WTC11 (cell line): ENCODE measurements at places on chromosomes 11 and 22. TPM values are rescaled to one million over a fixed set of nuclear protein-coding genes. Genes with fewer than 3 reads are reported as not detected.
A peak's percentile ranks its signal among the peaks of the same experiment; 100 is the strongest.

DNA sequence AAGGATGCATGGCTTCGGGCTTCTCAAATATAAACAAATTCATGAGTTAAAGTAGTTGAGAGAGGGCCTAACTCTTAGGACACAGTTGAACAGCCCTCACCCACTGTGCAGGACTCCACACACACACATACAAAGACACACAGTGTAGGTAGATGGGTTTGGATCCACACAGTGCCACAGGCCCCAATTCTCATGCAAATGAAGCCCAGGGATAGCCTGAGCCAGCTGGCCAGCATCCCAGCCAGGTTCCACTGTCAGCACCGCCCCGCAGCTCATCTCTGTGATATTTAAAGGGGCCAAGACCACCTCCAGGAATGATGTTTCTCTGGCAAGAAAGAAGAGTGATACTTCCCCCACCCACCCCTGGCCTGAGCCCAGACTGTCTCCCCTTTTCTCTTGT lies 11.7 kb downstream of the SLC35C1 start:
- DNase-seq, result peak; percentile 67

DNA sequence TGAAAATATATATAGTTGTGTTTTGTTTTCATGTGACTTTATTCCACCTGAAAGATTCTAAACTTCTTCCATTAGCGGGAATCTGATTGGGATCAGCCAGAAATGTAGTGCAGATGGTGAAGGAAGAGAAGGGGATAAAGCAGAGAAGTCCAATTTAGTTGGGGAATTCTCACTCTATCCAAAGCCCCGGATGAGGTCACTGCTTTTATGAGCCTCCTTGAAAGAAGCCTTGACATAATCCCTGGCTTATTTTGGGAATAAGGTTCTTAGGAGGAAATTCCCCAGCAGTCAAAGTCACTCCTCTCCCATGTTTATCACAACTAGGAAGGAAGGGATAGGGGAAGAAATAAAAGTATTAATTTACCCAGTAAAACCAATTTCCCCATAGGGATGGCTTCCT lies 41.1 kb downstream of the OSBP start:
- DNase-seq, result no peak

GRCh38 chr11:60914633-60915247 lies 782 bp downstream of the TMEM109 start:
- no peak for DNase-seq

DNA sequence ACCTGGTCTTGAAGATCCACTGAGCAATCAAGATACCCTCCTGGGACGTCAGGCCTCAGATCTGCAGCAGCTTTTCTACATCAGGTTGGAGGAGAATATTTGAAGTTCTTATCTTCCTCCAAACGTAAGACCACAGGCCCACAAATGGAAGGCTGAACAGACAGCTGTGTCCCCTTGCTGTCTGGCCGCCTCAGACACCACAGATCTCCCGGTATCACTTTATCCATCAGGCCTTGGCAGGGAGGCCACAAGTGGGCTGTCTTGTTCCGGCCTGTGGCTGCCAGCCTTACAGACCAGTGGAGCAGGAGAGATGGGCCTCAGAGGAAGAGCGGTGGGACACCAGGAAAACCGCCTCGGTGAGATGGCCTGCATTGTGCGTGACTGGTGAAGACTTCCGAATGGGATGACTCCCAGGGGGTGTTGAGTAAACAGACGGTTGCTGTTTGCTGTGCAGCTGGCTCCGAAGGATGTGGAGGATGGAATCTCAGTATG lies 15.9 kb downstream of the UBASH3B start:
- no peak for DNase-seq

- DNase-seq, result no peak
Measured at GRCh38 chr11:9065607-9066432, 25.6 kb downstream of the SCUBE2 start.

DNA sequence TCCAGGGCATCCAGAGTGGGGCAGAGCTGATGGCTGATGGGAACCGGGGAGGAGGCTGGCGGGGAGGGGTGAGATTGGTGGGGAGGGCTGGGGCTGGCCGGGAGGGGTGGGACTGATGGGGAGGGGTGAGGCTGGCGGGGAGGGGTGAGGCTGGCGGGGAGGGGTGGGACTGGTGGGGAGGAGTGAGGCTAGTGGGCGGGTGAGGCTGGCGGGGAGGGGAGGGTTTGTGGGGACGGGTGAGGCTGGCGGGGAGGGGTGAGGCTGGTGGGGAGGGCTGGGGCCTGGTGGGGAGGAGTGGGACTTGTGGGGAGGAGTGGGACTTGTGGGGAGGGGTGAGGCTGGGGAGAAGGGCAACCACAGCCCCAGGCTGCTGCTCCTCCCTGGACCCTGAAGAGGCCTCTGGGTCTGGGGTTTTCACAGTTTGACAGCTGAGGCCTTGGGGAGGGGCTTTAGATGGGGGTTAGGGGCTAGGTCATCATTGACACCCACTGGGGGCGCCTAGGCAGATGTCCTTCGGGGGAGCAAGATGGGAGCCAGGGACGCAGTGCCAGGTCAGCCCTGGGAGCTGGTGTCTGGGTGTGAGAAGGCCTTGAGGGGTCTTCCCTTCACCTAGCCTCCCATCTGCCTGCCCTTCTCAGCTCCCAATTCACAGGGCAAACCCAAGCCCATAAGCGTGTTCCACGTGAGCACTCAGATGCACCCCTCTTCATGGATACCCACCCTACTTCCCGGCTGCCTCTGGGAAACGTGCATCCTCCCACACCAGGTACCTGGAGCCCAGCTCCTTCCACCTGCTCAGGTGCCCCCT lies 26.7 kb downstream of the PARVG start:
- peak; percentile 3 for DNase-seq

DNA sequence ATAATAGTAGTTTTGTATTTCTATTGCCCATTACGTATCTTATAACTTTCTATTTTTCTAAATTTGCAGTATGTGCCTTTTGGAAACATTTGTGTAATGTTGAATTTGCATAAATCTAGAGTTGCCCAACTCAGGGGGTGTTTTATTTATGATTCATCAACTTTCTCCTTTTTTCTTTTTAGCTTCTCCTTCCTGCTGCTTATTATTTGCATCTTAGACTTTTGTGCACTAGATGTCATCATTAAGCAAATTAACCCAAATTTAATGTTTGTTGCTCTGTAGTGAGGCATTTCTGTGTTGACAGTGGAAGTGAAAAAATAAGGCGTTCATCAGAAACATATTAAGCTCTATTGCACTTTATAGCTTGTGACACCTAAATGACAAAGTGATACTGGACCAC lies 56.2 kb upstream of the ZBED5 start:
- DNase-seq, result no peak

DNA sequence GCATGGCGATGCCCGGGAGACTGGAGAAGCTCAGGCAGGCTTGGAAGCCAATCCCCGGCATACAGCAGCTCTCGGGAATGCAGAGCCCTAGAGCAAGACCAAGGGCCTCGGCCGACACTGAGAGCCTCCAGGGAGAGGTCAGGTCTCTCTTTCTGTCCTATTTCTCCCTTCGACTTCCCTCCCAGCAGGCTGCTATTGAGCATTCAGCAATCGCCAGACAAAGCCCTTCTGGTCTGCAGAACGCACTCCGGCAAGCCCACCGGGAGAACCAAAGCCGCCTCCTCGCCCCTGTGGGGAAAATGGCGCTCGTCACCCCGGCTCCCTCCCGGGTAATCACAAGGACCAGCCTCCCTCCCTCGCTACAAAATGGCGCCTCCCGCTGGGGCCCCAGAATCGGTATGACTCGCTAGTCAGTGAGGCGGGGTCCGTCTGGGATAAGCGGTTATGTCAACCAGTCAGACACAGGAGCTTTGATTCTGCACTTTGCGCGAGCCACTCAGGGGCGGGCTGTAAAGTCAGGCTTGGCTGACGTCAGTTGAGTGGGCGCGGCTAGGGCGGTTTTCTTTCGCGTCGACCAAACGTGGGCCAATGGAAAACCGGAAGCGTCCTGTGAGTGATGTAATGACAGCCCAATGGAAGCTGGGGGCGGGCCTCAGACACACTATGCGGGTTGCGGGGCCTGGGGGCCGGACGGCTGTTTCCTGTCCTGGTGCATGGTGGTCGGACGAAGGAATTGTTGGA lies at the start of gene ZNF143:
Gene ZNF143, plus strand, starts transcription at position 691 of the 741 bp plus-strand sequence. CDS start 10,297 bp downstream, outside the sequence.
- peak; percentile 100 for DNase-seq

The LDHAL6A gene
- total RNA-seq, result not detected in 3 replicates

The SLC35E4 gene
- 5.2 to 5.5 TPM (median 5.3 TPM) in 3 replicates for total RNA-seq
